Activated T-cell treated with anti-CD3 and anti-CD28 coated beads for 24 hours (primary cell): ENCODE measurements at places on chromosomes 11 and 22.

- no peak for DNase-seq
Measured at GRCh38 chr11:44632466-44633123, 67.1 kb downstream of the CD82 start.

- DNase-seq = no peak
Measured at GRCh38 chr11:126839496-126839895, 161.1 kb downstream of the KIRREL3 start.

DNA sequence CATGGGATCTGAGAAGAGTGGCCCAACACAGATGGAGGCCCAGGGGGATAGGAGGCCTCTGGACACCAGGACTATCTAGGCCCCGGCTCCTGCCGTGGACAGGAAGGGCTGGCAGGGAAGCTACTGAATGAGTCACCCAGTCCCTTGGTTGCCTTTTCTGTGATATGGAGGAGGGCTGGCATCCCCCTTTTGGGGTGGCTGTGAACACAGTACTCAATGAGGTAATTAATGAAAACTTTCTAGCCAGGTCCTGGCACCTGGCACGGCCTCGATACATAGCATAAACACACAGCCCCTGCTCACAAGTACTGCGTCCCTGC lies 163.2 kb downstream of the CHST1 start:
- DNase-seq = no peak

GRCh38 chr11:19826606-19827005 lies 114.0 kb downstream of the NAV2 start:
- no peak for DNase-seq

DNA sequence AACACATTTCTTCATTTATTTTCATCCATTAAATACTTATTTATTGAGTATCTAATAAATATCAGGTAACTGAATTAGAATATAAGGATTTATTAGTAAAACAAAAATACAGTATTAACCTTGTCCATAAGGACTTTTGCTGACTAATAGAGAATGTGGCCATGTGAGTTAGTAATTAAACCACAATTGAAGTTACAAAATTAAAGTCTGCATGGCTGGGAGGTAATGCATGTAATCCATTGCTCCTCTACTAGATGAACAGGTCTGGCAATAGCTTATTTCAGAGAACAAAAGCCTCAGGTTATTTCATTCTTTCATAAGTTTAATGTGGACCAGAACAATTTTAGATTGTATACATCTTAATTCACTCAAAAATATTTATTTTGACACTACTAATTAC lies 9.9 kb upstream of the CARD18 start:
- DNase-seq = no peak

- no peak for DNase-seq
Measured at GRCh38 chr11:112292188-112292587, 31.5 kb upstream of the PLET1 start.

DNA sequence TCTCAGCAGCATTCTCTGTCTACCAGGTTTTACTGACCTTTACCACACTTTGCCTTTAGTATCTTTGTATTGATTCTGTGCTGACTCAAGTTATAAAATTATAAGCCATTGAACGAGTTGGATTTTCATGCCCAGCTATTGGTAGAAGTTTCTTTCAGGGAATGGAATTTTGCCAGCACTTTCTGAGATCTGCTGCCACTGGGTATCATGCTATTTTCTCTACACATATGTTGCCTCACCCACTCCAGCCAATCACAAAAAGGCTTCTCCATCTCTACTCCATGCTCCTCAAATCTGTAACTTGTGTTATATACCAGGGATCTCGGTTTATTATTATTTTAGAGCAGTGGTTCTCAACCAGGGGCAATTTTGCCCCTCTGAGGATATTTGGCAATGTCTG lies 25.2 kb downstream of the C11orf96 start:
- no peak for DNase-seq

- peak; percentile 18 for DNase-seq
Measured at GRCh38 chr11:63813563-63814382, 517 bp downstream of the SPINDOC start.

DNA sequence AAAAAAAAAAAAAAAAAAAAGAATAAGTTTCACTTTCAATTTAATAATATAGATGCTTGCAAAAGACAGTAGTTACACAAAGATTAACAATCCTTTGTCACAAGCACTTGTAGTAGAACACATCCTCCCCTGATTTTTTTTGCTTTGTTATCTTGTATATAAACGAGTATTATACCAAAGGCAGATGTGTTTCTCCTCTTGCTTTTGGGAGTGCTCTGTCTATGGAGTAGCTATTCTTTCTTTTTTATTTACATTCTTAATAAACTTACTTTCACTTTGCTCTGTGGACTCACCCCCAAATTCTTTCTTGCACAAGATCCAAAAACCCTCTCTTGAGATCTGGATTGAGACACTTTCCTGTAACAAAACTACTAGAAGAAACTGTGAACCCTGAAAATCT lies 3.4 kb upstream of the MRPL16 start:
- DNase-seq = no peak

DNA sequence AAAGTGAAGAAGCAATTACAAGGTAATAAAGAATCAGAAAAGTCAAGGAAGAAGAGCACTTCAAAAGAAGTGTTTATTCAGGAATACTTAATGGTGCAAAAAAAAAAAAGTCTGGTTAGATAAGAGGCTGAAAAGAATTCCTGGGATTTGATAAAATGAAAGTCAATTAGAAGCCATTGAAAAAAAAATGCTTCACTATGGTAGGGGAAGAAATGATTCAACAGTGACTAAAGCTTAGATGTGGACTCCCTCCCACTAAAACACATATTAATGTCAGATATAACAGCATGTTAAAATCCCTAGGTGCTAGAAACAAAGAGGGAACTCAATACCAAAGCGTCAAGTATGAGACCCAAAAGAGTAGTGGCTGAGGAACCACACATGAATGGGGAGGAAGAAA lies 335.3 kb upstream of the PITPNB start:
- no peak for DNase-seq

GRCh38 chr11:284105-285020 lies 4.6 kb upstream of the PGGHG start:
- DNase-seq = no peak

DNA sequence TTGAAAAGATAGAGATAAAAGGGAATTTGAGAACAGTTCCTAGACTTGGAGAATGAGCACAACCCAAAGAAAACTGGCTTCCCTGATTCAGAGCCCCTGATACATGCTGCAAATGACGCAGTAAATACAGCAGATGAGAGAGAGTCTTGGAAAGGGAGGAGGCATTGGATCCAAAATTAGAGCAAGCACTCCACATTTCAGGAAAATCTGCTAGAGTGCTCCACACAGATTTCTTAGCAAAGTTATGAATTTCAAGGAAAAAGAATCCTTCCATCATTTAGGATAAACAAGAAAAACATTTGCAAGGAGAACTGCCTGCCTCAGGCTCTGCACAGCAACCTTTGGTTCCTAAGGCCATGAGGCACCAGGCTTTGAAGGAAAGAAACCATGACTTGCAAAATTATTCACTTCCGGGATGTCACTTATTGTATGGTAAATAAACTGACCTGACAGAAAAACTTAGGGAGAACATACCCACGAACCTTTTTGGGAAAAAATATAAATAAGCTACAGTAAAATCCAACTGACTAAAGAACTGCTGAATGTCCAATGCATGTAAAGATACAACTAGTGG lies 89.8 kb upstream of the RTL6 start:
- DNase-seq = no peak

DNA sequence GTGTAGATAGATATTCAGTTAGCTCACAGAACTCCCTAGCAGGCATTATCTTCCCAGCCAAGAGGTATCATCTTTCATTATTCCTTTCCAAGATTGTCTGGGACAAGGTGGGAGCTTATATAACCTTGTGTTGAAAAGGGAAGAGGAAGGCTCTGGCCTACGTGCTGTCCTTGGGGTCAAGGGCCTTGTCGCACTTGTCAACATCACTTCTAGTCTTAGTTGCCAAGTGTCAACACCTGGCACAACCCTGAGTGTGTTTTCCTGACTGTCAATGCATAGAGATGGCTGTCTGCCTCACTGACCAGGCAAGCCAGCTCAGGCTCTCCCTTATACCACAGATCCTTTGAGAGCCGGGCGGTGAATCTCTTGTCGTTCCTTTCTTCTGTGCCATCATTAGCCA lies 331.9 kb downstream of the CNTN5 start:
- DNase-seq = no peak

DNA sequence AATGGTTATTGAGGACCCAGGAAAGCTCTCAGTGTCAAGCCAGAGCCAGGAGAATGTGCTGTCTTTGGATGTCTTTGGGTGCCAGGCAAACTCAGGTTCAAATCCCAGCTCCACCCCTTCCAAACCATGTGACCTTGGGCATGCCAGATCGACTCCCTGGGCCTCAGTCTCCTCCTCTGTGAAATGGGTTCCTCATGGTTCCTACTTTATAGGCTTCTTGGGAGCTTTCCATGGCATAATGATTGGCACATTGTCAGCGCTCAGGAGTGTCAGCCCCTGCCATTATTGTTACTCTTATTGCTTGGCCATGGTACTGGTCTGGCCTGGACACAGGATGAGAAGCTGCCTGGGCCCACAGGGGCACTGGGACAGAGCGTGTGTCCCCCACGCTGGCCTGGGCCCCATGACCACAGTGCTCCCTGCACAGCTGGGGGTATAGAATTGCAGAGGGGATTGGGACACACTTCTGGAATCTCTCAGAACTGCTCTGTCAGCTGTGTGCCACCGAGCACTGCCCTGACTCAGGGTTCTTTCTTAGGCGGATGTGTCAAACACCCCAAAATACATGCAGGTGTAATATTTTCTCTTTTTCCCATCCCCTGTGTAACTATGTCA lies 37.6 kb upstream of the CRYBB3 start:
- no peak for DNase-seq

GRCh38 chr11:126527651-126528050 lies 172.2 kb downstream of the ST3GAL4 start:
- DNase-seq = no peak

DNA sequence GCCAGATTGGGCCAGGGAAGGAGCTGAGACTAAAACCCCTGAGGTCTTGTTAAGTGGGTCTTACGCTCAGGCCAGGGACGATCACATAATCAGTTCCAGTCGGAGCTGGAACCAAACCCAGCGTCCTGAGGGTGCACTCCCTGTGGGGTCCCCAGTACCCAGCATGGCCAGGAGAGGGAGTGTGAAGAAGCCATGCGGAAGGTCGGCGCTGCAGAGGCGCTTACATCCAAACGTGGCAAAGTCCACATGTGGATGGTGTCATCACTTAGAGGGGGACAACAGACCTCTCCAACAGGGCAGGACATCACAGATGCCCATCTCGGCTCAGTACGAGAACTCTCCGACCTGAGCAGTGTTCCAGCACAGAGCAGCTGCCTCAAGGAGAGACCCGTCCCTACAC lies 8.3 kb downstream of the ATP5MGL start:
- DNase-seq = no peak

DNA sequence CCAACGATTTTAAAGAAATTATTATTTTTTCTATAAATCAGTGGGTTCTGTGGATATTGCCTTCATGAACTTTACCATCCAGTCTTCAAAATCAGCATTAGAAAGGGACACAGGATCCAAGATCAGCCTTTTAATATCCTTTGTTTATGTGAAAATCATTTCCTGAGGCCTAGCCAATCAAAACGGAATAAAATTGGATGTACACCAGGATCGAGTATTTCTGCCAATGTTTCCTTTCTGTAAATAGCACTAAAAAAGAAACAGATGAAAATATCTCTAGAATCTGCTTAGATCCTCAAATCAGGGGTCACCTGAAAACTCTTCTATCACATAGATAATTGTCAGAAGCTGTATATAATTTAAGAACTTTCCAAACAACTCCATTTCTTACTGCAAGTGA lies 1598.5 kb downstream of the LRRC4C start:
- no peak for DNase-seq

- DNase-seq = no peak
Measured at GRCh38 chr11:131966667-131967066, 596.3 kb downstream of the NTM start.

DNA sequence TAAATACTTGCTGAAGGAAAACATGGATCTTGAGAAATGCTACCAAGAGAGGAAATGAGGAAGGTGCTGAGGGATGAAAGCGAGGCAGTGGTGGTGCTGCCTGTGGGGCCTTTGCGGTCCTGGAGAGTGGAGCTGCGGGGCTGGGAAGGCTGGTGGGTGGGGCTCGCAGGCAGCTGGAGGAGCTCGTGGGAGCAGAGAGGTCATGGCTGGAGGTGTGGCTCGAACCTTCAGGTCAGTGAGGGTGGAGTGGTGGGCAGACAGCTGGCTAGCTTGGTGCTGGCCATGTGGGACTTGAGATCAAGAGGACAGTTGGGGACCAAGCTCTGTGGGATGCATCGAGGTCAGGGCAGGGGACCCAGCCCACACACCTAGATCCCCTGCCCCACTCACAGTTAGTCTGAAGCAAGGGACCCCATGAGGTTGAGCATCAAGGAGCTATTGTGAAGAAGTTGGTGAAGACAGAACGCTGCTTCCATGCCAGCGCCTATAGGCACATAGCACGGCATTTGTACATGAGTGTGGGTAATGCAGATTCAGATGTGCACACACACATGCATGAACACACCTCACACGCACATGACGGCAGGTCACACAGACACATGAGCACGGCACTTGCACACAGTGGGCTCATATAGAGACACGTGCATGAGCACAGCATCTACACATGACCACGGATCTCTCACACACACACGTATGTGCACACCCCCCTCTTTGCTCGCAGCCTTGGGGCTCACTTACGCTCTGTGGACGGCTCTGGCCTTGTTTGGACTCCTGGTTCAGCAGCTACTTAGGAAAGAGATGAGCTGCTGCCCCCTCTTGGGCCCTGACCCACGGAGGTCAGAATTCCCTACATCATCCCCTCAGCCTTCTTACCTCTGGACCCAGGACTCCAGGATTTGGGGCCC lies 30.4 kb downstream of the SHANK3 start:
- no peak for DNase-seq

- no peak for DNase-seq
Measured at GRCh38 chr11:67274768-67275605, 8.7 kb downstream of the GRK2 start.

GRCh38 chr22:40190501-40190900 lies 12.8 kb downstream of the TNRC6B start:
- no peak for DNase-seq

DNA sequence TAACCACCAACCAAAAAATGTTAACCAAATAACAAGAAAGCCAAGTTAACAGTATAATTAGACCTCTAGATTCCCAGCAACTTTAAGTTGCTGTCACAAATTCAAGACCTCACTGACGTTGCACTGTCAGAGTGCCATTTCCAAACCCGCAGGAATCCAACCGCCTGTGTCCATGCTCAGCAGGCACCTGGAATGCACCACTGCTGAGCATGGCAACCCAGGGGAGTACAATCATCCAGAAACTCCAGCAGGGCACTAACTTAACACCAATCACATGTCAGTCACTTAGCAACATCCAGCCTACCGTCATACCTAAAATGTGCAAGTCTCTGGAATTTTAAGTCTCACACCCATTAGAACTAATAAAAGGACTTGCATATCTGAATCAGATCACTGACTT lies 48.8 kb downstream of the SMCO4 start:
- no peak for DNase-seq
